ENCODE measurements at places on chromosomes 4 and X.

DNA sequence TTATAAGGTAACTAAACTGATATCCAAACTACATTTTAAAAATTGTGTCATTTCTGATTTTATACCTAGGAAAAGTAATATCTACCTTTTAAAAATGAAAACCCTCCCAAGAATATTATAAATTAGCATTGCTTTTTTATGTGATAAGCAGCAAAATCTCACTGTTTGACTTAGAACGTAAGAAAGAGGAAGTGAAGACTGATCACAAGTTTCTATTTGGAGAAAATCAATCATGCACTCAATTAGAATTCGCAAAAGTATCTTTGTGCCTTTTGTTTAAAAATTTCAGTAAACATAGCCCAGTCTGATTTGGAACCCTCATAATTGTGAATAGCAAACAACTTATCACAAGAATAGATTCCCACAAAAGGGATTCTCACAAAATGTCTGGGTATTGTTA, 142.7 kb downstream of the TENM3 start:
- no peak for DNase-seq

DNA sequence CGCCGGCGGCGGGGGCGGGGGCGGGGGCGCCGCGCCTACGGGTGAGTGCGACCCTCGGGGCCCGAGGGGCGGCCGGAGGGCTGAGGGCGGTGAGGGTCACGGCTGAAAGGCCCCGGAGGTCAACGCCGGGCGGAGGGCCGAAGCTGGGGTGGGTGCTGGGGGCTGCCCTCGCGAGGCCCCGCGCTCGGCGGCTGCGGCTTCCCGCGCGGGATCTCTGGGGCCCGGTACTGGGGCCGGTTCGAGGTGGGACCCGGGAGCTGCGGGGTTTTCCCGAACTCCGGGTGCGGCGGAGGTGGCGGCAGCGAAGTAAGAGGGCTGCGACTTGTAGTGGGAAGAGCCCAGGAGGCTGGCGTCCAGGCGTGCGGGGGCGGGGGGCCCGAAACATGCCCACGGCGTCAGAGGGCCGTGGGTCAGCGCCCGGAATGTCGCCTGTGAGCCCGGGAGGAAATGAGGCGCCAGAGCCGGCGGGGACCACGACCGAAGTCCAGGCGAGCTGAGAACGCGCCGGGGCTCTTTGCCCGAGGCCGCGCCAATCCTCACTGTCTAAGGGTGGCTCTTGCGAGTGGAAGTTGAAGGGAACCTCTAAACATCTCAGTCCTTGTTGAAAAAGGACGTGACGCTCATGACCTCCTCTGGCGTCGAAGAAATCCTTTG, 407 bp downstream of the IL13RA1 start:
- no peak for DNase-seq

- no peak for DNase-seq
Measured at GRCh38 chr4:76722838-76723237, 175.1 kb downstream of the SOWAHB start.

DNA sequence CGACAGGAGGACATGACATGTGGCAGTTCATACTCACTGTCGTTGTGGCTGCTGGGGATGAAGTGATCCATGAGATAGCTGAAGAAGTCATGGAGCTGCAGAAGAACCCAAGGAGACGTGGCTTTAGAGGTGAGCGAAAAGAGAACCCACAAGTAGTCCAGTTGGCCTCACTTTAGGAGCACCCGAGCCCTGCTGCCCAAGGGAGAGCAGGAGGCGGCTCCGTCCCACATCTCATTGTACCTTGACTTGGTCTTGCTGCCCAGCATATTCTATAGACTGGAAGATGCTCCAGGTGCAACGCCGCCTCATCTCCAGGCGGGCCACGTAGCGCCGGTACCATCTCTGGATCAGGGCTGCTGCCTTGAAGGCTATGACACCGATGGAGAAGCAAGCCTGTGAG, 10.6 kb downstream of the PPEF2 start:
- no peak for DNase-seq

GRCh38 chrX:108209006-108209554, 117.5 kb downstream of the ATG4A start:
- no peak for DNase-seq

GRCh38 chr4:75285837-75286236, 228.4 kb downstream of the RCHY1 start:
- DNase-seq: no peak

- no peak for DNase-seq
Measured at GRCh38 chr4:100302061-100303026, 112.1 kb upstream of the DDIT4L start.

DNA sequence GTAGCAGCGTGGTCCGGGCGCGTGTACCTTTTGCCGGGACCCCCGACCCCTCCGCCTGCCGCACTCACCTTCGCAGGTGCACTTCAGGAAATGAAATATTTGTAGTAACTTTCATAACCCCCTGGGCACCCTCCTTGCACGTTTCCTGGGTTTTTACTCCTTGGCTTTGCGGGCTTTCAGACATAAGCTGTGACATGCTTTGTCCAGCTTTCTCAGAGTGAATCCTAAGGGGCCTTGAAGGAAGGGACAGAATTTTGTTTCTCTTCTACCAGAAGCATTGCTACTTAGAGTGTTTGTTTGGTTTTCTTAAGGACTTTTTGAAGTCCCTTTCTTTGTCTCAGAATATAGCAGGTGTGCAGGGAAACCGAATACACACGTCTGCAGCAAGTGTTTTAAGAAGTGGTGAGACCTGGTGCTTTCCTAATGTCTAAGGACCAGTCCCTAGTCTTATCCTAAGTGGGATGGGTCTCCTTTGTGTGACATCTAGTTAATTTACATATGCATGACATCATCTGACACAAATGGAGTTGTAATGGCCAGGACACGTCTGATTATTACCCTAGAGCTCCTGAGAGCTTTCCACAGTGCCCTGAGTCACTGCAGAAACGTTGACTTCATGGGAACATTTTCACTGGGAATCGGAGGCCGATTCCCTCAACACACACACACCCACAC, 1.3 kb downstream of the FAM149A start:
- no peak for DNase-seq

GRCh38 chr4:7650606-7651385, 216.1 kb upstream of the PSAPL1 start:
- DNase-seq: no peak

DNA sequence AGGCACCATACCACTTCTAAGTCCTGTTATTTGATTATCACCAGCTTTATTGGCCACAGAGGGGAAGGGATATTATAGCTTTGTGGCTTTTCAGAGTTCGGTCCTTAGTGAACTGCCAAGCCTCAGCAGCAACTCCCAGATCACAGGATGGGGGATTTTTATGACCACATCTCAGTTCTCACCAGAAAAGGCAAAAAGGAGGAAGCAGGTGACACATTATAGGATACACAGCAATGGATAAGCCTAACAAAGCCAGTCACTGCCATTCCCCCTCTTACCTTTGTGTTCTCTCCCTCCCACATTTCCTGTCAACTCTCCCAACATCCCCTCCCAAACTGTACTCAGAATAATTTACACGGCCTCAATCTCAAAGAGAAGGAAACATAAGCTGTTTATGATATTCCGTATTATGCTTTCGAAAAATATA, 142.8 kb downstream of the MGST2 start:
- no peak for DNase-seq

GRCh38 chr4:37400241-37400881, 155.8 kb downstream of the NWD2 start:
- no peak for DNase-seq

- DNase-seq: no peak
Measured at GRCh38 chr4:128371876-128372275, 84.3 kb upstream of the PGRMC2 start.

GRCh38 chrX:43481576-43481975, 174.5 kb upstream of the MAOA start:
- no peak for DNase-seq

- DNase-seq: peak; percentile 48
Measured at GRCh38 chr4:144178414-144178813, 37.9 kb upstream of the GYPA start.

DNA sequence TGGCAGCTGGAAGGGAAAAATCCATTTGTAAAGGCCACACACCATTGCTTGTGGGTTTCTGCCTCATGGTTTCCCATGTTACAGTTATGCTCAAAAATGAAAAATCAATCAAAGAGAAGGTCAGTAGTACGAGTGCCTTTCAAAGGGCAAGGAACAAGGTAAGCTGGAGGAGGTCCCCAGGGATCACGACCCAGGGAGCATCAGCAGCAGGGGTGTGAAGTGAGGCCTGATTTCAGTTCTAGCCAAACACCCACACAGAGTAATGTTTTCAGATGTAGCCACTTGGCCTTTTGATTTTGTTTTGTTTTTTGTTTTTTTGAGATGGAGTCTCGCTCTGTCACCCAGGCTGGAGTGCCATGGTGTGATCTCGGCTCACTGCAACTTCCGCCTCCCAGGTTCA, 69.4 kb upstream of the AFAP1 start:
- no peak for DNase-seq

DNA sequence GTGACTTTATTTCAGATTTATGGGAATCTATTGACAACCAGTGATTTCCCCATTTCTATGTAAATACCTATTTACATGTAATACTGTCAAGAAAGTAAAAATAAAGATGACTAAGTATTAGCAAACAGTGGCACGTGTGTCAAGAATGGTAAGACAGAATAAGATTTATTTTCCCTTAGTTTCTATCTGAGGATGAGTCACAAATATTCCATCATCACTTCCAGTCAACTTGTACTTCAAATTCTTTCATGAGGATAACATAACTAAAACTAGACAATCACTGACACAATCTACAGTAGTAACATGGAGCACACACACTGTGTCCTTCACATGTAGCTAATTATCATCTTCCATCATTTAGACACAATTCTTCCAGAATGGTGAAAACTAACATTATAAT, 625.3 kb upstream of the PCDH7 start:
- no peak for DNase-seq

- no peak for DNase-seq
Measured at GRCh38 chr4:166400270-166400894, 527.3 kb downstream of the TLL1 start.

GRCh38 chr4:163166041-163166579, 580 bp downstream of the NAF1 start:
- no peak for DNase-seq

DNA sequence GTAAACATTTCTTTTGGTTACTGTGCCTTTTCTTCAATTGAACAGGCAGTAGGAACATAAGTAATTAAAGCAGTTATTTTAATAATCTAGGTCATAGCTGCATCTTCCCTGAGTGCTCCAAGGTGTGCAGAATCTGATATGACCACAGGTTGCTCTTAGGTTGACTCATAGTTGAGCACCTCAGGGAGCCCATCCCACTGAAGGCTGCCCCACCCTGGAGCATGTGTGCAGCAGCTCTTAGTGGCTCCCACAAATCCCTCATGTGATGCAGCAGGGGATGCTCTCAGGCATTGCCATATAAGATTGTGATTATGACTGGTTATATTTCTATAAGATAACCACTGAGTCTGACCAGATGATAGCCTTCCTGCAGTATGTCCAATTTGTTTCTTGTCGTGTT, 72.3 kb downstream of the ZNF518B start:
- no peak for DNase-seq

DNA sequence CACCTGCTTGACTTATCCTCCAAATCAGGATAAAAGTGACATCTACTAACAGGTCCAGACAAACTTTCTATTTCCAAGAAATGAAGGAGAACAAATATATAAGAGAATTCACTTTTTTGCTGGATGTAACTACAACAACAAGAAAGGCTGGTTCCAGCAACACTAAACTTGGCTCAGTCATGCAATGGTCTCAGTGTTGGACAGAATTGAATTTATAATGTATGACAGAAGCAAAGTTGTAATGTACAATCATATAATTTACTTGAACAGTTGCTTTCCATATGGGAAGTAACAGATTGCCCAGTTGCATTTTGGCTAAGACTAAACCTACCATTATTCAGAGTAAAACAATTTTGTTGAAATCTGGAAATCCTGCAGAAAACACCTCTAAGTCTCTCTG, 183.3 kb upstream of the INTU start:
- DNase-seq: no peak

DNA sequence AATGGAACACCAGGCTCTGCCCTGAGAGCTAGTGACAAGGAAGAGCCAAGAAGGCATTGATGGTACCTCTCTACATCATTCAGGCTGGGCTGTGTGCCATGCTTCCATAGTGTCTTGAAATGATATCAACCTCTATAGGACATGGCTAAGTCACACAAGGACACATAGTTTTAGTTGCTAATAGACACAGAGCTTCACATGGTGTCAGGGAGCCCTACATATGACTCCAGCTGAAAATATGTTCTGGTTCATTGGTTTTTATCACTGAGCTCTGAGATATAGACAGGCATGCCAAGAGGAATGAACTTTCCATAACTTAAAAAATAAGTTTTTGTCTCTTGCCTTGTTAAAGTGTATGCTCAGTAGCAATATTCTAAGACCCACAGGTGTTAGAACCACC, 72.1 kb upstream of the PRKG2 start:
- DNase-seq: no peak

- no peak for DNase-seq
Measured at GRCh38 chrX:40960041-40960440, 125.2 kb upstream of the USP9X start.

- no peak for DNase-seq
Measured at GRCh38 chr4:161132715-161133425, 1030.9 kb downstream of the FSTL5 start.

DNA sequence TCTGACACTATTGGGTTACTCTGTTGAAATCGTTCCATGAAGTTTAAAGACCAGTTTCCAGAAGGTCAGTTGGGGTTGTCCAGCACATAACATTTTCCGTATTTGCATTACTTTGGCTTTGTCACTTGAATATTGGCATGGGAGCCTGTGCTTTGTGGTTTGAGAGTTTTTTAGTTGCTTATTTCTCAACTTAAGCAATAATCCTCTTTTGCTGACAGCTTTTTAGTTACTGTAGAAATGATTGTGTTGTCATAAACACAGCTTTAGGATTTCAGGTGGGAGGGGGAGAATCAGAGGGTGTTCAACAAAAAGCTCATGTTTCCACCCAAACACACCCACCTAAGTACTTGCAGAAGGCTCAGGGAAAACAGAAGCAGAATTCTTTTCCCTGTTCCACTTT, 210.7 kb upstream of the TLL1 start:
- no peak for DNase-seq

GRCh38 chrX:65926095-65927019, 113.5 kb downstream of the VSIG4 start:
- DNase-seq: no peak

- DNase-seq: no peak
Measured at GRCh38 chrX:109632906-109633504, 8.0 kb upstream of the KCNE5 start.

All from HS-27A (cell line).